ENCODE measurements at places on chromosomes 1 and 21.
A peak's percentile ranks its signal among the peaks of the same experiment; 100 is the strongest.

DNA sequence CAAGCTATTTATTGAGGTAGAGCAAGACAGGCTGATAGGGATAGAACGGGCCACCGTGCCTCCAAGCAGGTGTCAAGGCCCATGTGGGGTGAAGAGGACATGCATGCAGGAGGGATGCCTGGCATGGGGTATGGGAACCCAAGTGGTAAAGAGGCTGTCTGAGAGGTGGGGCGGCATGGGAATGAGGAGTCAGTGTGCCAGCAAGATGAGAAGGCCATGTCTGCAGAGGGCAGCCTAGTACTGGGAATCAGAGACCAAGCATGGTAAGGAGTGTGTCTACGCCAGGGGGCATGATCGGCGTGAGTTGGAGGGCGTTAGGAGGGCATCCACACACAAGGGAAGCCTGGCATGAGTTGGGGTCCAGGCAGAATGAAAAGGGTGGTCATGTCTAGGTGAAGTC is 303.7 kb upstream of the PLD5 start:
- DNase-seq, result no peak

DNA sequence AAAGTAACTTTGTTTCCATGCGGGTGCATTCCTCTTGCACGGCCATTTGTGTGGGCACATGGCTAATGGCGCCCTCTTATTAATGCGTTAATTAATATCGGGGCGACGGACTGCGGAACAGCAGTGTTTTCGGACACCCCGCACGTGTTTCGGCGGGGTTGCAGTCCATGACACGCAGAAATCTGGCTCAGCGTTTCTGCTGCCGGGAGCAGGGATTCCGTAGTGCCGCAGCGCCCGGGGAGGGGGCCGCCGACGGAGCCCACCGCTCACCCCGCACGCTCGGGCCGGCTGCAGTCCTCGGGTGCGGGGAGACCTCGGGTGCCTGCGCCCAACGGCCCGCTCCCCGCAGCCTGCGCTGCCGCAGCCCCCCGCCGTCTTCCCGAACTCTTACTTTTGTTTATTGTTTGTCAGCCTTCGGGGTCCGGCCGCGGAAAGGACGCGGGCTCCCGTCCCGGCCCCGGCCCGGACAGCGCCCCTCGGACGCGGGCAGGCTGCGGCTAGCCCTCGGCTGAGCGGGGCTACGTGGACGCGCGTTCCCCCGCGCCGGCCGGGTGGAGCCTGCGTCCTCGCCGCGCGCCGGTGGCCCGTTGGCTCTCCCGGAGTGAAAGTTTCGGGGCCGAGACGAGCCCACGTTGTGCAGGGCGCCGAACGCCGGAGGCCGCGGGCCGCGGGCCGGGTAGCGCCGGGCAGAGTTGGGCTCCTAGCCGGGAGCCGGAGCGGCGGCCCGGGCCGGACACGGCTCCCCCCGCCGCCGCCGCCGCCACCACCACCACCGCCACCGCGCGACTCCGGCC is 849 bp downstream of the NFIA start:
- peak; percentile 24 for DNase-seq

DNA sequence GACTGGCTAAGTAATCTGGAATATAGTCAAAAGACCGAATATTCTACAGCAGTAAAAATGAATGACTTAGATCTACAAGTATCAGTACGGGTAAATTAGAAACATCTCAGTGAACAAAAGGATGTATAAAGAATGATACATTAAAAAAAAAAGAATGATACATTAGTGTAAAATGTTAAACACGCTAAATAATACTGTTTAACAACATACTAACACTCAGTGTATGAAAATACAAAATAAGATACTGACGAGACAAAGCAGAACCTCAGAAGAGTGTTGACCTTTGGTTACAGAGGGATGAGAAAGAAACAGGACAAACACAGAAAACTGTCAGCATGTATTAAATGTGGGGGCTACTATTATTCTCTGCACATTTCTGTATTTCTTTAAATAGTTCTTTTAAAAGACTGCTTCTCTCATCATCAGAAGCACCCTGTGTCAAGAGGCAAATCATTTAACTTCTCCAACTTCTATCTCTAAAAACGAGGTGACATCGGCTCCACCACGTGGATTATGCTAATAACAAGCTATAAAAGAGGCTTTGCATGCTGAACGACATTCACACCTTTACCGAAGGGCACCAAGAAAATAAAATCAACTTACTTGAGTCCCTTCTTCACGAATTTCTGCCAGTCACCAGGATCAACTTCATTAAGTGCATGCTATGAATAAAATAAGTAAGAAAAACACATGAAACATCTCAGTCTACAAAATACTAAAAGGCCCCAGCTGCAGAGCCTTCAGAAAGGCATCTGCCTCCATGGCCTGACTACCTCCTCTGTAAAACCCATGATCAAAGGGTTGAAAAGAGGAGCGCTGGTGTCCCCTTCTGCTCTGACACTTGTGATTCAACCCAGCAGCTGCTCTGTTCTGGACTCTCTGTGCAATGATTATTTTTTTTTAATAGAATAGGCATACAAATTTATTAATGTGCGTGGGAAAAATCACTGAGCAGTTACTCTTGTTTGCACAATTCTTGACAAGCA is 42.5 kb downstream of the MRAP start:
- no peak for DNase-seq

- DNase-seq, result no peak
These were observed 53.0 kb upstream of the ABCG1 start for GRCh38 chr21:42165901-42166300.

GRCh38 chr1:221845650-221846371 is 103.9 kb upstream of the DUSP10 start:
- no peak for DNase-seq

- no peak for DNase-seq
These were observed 221.1 kb downstream of the NPHP4 start for GRCh38 chr1:5770981-5771765.

- no peak for DNase-seq
These were observed 2.4 kb downstream of the C1orf162 start for GRCh38 chr1:111476214-111476613.

DNA sequence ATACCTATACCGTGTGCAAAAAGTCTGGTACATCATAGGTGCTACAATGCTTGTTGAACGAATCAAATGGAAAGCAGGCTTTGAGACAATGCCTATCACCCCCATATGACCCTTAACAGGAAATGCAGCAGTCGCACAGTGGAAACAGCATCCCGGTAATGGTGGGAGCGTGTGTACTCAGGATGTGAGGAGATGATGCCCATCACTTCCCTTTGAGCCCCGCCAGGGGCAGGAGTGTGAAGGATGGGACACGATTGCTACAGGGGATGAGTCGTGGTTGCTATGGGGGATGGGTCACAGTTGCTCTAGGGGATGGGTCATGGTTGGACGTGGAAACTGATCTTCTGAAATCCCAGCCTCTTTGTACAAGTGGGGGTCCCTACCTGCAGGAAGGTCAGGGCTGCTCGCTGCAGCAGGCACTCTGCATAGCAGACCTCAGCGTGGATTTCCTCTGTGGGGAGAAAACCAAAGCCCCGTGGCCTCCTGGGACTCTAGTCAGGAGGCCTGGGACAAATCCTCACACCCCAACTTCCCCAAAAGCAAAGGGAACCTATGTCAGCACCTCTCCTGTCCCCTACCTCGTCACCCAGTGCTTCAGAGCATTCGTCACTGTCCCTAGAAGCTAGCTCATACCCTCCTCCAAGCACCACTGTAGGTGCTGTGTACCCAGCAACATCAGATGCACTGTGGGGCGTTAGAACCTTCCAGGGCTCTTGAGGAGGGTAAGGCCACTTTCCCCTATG is 19.3 kb downstream of the TTC39A start:
- DNase-seq, result no peak

GRCh38 chr1:102002057-102002456 is 5.3 kb upstream of the OLFM3 start:
- no peak for DNase-seq

- DNase-seq, result no peak
These were observed 22.1 kb downstream of the TRIM67 start for GRCh38 chr1:231183639-231184590.

DNA sequence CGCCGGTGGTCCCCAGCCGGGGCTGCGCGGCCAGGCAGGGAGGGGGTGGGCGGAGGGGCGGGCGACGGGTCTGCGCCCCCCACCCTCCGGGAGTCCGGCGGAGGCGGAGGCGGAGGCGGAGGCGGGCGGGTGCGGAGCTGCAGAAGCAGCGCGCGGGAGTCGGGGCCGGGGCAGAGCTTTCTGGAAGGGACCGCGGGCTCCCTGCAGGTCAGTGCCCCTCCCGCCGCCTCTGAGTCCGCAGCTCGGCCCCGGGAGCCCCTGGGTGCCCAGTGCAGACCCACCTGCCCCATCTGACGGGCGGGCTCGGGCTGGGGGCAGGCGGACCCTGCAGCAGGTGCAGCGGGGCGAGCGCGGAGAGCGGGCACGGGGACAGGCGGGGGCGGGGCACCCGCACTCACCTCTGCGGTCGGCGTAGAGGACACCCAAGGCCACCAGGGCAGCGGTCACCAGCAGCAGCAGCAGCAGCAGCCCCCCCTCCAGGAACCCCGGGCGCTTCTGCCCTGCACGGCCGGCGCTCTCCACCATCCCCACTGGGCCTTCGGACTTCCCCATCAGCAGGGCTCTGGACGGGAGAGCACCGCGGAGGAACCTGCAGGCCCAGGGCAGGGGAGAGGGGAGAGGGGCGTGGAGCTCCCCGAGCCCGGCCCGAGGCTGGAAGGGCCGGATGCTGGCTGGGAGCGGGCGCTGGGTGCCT is 3.7 kb downstream of the MMEL1 start:
- no peak for DNase-seq

DNA sequence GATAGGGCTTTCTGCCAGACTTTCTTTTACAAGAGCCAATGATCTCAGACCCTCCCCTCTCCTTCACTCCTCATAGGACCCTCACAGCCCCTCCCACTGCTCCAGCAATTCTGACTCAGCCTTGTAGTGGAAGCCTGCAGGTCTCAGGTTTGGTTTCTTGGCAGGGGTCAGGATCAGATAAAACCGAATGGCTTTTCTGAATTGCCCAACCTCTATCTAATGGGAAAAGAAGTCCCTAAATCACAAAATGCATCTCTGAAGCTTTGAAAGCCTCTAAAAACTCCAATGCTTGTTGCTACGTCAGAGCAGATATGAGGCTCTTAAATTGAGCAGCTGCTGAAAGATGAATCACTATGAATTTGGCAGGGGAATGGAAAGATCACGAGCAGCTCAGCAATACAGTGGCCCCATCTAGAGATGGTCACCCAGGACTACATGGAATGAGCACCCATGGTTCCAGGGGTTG is 74.5 kb downstream of the NID1 start:
- no peak for DNase-seq

- no peak for DNase-seq
These were observed 49.9 kb downstream of the WNT2B start for GRCh38 chr1:112558634-112559033.

- no peak for DNase-seq
These were observed 156.0 kb downstream of the NFIA start for GRCh38 chr1:61238359-61238665.

- DNase-seq, result no peak
These were observed 83.7 kb upstream of the BCL10 start for GRCh38 chr1:85359874-85360721.

DNA sequence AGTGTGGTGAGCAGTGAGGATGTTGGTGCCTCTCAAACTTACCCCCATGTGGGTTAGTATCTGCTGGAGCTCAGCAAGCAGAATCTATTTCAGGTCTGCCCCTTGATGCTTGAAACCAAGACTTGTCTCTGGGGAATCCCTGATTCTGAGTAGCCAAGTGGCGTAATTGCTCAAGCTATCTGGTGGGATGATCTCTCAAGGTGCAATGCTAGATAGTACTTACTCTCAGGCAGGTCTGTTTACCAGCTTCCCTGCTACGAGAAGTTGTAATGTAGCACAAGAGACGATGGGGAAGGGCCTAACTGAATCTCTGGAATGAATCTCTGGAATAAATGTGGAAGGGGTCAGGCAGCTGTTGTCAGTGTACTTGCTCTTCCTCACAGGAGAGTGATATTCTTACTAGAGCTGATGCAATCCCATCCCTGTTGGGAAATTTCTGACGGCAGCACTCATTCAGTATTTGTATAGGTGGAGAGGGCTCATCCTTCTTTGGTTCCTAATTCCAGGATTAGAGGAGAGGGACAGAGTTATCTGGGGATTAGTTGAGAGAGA is 65.4 kb downstream of the MACF1 start:
- DNase-seq, result no peak

GRCh38 chr1:152356736-152357135 is 3.1 kb downstream of the FLG2 start:
- DNase-seq, result no peak

DNA sequence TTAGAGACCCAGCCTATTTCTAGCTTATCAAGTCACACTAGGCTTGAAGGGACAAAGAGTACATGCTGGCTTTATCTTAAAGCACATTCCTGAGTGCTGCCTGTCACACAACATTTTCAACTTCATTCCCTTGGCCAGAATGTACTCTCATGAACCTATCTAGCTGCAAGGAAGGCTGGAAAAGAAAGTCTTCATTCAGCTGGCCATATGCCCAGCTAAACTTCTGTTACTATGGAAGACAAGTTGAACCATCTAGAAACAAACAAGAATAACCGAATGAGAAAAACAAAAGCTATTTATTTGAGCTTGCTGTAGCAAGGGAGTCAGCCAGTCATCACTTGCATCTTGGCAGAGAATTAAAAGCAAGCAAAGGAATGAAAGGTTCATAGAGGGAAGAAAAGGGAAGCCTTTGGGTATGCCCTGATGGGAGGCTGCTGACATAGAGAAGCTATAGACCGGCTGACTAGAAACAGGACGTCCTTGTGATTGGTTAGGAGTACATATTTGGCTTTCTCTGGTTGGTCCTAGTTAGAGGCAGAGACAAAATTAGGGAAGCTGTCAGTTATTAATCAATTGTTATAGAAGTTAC is 108.4 kb downstream of the NEK7 start:
- DNase-seq, result no peak

- DNase-seq, result no peak
These were observed 34.4 kb downstream of the CAPZB start for GRCh38 chr1:19450811-19451515.

DNA sequence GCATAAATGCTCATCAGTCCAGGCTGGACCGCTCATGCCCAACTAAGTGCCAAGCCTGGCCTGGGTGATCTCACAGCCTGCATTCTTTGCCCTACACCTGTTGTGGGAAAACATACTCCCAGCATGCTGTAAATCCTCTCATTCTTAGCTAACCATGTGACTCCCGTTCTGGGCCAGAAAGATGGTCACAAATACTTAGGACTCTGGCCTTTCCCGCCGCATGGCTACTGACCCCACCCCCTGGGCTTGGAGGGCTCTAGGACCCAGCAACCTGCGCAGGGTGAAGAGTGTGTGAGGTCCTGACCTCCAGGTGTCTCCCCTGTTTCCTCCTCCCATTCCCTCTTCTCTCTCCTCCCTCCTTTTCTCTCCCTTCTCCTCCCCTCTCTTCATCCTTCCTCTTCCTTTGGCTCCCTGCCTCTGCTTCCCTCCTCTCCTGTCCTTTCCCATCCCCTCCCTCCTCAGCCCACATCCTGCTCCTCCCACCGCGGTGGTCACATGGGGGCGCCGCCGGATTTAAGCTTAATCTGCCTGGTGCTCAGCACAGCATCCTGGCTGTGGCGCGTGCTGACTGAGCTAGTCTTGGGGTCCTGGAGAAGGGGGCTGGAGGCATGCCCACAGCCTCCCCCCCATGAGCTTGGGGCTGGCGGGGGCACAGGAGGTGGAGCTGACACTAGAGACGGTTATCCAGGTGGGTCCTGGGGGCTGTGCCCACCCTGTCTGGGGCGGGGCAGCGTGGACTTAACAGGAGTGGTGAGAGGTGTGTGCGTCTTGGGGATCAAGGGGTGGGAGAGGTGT is at the start of gene CROCC:
Gene CROCC, plus strand, starts transcription at position 541 of the 795 bp plus-strand sequence. Its CDS starts 88 bp downstream, at position 629.
- DNase-seq, result peak; percentile 67
